ENCODE measurements at places on chromosomes 12 and 14.
A peak's percentile ranks its signal among the peaks of the same experiment; 100 is the strongest.

DNA sequence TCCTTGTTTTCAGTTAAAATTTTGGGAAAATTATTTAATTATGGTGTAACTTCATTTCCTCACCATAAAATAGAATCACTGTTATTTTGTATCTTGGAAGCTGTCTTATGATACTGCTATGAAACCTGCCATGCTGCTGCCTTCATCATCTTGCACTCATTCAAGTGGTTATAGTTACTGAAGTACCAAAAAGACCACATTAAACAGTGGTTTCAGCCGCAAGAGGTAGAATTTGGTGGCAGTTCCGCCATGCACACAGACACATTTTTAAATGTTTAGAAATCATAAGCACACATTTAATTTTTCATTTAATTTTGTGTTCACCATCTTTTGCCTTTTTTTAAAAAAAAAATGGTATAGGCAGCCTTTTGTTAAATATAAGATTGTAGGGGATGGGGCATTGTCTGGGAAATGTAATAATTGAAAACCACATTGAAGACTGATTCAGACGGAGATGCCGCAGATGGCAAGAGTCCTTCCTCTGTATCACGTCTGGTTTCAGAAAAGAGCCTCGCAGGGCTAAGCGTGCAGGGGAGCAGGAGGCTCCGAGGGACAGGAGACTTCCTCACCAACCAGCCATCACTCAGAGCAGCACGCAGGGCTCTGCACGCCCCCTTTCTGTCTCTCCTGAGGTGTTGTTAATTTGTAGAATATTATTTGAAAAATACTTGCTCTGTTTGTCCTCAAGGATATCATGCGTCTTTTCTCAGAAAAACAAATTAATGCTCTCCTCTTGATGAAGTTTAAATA is 115.2 kb upstream of the PELI2 start:
- DNase-seq, result no peak

GRCh38 chr12:54126029-54126695 is 62.6 kb downstream of the SMUG1 start:
- DNase-seq, result no peak

DNA sequence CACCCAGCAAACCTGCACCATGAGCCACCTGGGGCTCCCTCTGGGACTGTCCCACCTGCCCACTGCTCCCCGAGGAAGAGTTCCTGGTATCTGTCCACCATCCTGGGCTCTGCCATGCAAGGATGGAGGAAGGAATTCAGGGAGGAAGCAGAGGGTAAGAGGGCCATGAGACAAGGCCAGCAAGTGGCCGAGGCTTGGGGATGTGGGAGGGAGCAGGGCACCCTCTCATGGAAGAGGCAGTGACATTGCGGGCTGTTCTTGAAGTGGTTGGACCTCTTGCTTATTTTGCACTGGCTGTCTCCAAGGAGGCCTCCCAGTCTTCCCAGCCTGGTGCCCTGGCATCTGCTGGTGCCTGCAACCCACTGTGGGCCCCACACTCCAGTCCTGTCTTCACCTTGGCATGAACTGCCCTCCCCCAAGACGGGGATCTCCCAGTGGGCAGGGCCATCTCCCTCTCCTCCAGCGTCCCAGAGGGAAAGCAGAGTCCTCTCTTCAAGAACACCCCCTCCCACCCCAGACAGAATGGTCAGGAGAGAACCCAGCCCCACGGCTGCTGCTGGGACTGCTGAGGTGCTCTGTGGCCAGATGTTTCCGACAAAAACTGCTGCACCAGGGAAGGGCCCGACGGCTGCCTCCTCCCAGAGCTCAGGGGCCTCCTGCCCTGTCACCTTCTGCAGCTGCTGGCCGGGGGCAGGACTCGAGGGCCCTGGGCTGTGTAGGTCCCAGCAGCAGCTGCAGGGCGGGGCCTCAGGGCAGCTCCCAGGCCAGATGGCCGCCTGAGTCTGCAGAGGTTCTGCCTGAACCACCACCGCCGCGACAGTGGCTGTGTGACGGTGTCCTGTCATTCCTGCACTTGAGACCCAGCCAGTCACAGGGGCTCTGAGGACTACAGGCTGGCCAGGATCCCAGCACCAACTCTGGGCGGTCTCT is 1.8 kb upstream of the AKT1 start:
- DNase-seq, result no peak

GRCh38 chr14:36271222-36271621 is 49.2 kb downstream of the MBIP start:
- no peak for DNase-seq

DNA sequence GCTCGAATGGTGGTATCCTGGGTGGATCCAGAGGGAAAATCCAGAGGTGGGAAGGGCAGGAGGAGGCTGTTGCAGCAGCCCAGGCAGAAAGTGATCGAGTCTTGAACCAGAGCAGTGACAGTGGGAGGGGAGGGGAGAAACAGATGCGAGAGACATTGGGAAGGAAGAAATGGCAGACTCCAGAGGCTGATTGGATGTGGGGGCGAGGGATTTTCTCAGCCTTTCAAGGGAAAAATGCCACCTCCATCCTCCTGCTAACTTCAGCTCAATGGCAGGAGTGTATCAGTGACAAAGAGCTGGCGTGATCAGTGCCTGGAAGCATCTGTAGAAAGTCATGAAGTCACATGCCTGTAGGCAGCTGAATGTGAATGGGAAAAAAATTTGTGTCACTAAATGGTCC is 38.6 kb upstream of the NRXN3 start:
- DNase-seq, result no peak

- no peak for DNase-seq
Measured at GRCh38 chr14:105913861-105914260, 387.5 kb downstream of the TMEM121 start.

DNA sequence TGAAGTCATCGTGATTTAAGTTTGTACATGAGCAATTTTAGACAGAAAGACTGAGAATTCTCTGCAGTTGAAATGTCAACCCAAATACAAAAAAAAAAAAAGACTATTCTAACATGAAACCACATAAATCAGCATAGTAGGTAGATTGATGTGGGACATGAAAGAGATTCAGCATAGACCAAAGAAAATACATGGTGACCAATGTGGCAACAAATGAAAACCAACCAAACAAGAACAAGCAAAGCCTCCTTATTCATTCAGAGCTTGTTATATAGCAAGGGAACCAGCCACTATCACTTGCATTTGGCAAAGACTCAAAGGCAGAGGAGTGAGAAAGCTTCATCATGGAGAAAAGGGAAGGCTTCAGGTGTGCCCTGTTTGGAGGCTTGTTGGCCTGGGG is 144.4 kb upstream of the TMPO start:
- DNase-seq, result no peak

GRCh38 chr14:105070760-105071137 is 5.5 kb upstream of the GPR132 start:
- no peak for DNase-seq

DNA sequence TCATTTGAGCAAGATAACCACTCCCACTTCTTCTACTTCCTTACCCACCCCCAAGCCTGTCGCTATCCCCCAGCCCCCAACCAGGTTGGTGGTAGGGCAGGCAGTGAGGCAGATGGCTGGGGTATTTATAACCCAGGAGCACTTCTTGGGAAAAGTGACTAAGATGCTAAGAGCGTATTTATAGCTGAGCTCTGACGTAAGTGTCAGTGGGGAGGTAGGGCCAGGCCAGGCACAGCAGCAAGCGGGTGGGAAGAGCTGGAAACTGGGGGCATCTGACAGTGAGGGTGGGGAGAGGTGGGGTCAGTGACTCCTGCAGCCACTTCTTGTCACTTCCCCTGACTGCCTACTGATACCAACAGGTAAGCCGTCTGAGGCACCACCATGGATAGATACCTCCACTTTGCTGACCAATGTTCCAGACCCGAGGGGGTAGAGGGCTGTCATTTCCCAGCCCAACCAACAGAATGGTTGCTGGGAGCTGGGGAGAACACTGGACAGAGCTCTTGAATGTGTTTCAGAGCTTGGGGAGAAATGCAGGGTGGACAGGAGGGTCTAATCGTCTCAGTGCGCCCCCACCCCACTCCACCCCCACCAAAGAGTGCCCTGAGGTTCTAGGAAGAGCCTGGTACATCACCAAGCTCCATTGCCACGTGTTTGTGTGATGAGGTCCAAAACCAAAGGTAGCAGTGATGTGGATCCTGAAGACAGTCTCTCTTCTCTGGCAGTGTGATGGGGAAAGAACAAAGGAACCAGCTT is 2.7 kb upstream of the INHBE start:
- no peak for DNase-seq

DNA sequence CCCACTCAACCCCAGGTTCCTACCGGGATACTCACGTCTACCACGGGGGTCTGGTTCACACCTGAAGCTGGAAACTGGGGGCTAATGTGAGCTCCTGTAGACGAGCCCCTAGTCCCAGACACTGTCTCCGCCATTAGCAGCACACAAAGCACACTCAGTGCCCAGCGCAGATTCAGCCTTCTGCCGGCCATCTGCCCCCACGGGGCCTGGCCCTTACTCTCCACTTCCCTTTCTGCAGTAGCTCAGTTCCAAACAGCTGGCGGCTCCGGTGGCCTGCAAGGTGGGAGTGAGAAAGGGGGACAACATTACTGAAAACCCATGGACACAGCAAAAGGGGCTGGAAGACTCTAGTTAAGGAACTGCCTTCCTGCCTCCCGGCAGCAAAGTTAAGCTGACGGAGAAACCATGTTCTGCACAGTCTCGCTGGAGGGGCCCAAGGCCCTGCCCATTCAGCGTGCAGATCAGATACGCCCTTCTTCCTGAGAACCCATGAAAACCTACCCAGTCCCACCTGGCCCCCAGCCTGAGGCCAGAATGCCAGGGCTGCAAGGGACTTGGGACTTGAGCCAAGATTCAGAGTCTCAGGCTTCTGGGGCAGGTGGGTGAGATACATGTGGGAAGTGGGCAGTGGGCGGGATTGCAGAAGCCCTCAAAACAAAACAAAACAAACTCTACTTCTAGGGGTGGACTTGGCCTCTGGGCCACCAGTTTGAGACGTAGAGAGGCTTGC is 2.1 kb downstream of the SLC8B1 start:
- DNase-seq, result no peak

GRCh38 chr14:94018308-94018707 is 7.8 kb upstream of the OTUB2 start:
- no peak for DNase-seq

DNA sequence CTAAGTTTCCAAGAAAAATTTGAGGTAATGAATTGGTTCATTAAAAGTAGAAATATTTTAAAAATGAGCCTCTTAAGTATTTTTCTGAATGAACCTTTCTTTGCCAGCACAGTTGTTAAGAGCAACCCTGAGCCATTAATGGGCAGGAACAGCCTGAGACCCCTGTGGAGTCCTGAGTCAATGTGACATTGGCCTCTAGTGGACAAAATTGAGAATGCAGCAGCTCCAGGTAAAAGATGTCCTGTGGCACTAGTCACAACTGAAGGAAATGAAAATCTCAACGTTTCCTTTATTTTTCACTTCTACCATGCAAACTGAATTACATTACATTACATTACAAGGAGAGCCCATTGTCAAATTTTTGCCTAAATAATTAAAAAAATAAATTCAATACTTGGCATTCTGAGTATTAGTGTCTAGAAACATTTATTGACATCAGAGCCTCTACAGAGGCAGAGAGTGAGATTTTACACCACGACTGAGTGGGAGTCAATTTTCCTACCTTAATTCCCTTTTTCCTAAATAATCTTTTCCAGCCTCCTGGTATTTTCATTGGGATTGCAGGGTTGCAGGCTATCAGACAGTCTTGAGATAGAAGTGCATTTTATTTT is 135.7 kb downstream of the PPM1H start:
- DNase-seq, result peak; percentile 50

- no peak for DNase-seq
Measured at GRCh38 chr12:15982071-15982470, 70.9 kb downstream of the DERA start.
